Stimulated activated effector memory CD8-positive, alpha-beta T cell treated with anti-CD3 and anti-CD28 coated beads, Interleukin-12 subunit alpha, Interleukin-12 subunit beta, amount 100 ng/mL, for 72 hours (primary cell): ENCODE measurements at places on chromosomes 4 and X.

- DNase-seq, result no peak
Measured at GRCh38 chr4:14415146-14415545, 587.1 kb upstream of the CPEB2 start.

- DNase-seq, result no peak
Measured at GRCh38 chr4:177356921-177357320, 47.2 kb downstream of the NEIL3 start.

DNA sequence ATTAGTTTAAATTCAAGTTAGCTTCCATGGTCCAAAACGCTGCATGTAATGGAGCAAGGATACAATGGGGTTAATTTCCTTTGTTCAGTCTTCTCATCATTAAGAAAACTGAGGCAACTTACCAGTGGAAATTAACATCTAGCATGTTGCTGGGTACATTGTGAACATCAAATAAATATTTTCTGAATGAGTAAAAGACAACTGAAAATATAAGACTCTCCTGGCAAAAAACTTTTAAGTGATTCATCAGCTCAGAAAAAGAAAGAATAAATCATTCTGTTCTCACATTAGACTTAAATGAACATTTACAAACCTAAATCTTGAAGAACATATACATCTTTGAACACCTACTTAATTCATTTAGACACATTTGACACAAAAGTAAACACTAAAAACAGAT, 138.4 kb upstream of the ETNPPL start:
- no peak for DNase-seq

DNA sequence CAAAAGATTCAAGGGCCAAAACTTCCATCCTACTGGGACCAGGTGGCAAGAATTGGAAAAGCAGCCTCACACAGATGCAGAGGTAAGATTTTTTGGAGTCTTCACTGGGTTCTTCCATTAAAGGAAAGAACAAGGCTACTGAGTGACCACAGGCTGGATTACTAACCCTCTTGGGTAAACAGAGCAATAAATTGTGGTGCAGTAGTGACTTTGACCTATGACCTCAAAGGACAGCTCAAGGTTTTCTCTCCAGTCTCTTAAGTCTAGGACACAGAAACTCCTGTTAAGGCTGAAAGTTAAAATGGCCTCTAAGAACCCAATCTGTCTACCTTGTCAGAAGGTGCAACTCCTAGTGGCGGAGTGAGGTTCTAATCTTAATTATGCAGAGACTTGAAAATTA, 464.9 kb downstream of the SMARCA1 start:
- no peak for DNase-seq

DNA sequence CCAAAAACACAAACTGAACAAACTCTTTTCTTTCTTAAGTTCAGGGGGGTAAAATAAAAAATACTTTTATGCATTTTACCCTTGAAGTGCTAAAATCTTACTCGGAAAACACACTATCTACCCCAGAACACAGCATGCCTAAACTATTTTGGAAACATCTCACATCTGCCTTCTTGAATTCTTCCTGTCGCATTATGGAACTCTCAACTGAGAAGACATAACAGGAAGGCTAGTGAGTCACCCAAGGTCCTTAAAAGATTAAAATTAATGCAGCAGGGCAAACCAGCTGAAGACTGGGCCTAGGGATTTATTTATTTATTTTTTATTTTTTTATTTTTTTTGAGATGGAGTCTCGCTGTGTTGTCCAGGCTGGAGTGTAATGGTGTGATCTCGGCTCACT, 208.2 kb downstream of the APBB2 start:
- DNase-seq, result no peak

GRCh38 chr4:108427946-108428485, 192.4 kb upstream of the RPL34 start:
- DNase-seq, result no peak

DNA sequence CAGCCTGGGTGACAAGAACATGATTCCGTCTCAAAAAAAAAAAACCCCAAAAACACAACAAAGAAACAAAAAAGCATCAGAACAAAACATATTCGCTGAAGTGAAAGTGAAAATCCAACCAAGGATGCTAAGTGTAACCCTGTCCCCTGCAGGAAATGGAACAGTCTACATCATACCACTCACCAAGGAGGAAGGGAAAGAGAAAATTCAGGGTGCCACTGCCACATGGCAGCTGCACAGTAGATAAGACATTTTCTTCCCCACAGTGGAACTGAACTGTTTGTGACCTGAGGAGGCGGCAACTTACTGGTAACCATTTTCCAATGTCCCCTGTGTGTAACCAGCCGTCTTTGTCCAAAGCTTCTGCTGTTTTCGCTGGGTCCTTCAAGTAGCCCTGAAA, 28.2 kb upstream of the CENPU start:
- DNase-seq, result no peak

DNA sequence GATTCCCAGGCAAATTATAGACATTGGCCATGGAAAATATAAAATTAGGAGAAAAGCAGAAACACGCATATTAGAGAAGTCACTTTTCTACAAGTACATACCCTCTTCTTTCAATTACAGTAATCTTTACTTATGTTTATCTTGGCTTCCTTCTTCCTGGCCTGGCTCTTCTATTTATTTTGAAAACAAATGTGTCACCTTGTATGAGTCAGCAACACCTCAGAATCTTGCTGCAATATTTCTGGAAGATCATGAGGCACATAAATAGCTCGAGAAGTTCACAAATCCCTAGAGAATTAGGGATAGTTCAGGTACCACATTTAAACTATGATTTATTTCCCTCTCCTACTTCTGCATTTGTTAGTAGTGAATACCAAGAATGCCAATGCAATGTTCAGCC, 124.6 kb downstream of the ANOS1 start:
- no peak for DNase-seq

- no peak for DNase-seq
Measured at GRCh38 chrX:57741107-57741506, 61.0 kb upstream of the NLRP2B start.

DNA sequence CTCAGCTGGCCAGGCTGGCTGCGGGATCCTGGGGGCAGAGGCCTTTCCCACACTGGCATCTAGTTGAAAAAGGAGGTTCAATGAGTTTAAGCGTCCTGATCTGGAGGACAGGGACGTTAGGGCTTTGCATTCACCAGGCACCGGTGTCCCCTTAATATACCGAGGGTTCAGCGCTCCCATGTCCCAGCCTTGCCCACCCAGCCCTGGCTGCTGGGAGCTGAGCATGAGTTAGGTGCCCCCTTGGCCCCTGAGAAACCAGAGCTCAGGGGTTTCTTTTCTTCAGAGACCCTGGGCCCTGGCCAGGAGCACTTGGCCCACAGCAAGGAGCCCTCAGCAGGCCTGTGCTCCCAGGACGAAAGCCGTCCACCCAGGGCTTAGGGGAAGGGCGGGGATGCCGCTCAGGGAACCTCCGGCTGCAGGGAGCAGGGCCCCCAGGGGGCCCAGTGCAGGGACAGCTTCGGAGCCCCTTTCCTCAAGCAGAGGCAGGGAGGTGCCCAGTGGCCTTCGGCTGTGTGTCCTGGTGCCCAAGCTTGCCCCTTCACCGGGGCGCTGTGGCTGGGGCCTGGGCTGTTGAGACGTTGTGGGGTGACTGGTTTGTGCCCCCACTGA, 20.9 kb upstream of the DUSP9 start:
- DNase-seq, result no peak

DNA sequence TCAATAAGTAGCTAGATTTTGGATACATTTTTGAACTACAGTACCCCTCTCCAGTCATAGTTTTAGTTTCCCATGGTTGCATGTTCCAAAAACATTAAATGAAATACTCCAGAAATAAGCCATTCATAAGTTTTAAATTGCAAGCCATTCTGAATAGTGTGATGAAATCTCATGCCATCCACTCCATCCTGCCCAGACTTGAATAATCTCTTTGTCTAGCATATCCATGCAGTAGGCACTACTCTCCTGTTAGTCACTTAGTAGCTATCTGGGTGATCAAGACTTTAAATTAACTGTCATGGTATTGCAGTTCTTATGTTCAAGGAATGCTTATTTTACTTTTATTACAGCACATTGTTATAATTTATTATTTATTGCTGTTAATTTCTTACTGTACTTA, 237.4 kb downstream of the SPANXN1 start:
- DNase-seq, result no peak

- no peak for DNase-seq
Measured at GRCh38 chr4:56321251-56321650, 66.0 kb downstream of the AASDH start.

GRCh38 chrX:119790977-119791436, 423 bp downstream of the RPL39 start:
- DNase-seq, result no peak

GRCh38 chrX:153474718-153475117, 4.3 kb upstream of the HAUS7 start:
- DNase-seq, result no peak

DNA sequence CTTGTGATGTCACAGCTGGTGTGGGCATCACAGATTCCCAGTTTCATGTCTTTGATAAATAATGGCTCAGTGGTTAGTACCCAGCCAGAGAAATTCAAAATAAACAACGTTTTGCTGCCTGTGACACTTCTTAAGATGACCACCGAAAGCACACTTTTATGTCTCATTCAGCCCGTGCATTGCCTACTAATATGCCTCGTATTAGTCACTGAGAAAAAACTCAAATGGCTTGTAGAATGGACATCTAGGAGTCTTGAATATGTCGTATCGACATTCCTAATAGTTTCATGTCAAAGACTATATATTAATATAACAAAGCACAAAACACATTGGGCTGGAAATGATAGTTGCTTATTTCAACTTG, 103.9 kb upstream of the FAT1 start:
- no peak for DNase-seq

DNA sequence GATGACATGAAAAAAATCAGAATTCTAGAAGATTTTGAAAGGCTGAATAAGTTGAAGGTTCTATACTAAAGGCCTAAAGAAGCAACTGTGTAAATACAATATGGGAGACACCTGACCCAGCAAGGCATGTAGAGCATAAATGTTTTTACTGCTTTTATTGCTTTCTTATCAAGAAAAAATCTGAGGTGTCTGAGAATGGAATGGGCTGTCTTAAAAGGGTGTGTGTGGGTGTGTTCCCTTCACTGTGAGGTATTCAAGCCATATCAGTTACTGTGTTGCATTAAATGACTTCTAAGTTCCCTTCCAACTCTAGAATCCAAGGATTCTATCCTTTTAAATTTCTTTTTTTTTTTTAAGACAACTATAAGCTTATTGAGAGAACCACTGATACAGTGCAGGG, 15.7 kb downstream of the ATP8A1 start:
- no peak for DNase-seq

- DNase-seq, result no peak
Measured at GRCh38 chr4:47907089-47907646, 7.2 kb downstream of the NFXL1 start.

GRCh38 chr4:104093247-104093646, 373.5 kb upstream of the TACR3 start:
- no peak for DNase-seq

GRCh38 chr4:48069026-48069425, 52.5 kb downstream of the NIPAL1 start:
- no peak for DNase-seq
